Esophagus squamous epithelium (tissue), 5 donors: ENCODE measurements at places on chromosomes 13 and 19.

GRCh38 chr19:34306213-34306661 is 51.9 kb downstream of the GARRE1 start:
- DNase-seq: no peak

GRCh38 chr19:15101479-15102082 is 5.6 kb upstream of the SYDE1 start:
- no peak for DNase-seq

- DNase-seq: no peak
Measured at GRCh38 chr19:50975766-50976165, 6.4 kb upstream of the KLK6 start.

- DNase-seq: no peak
Measured at GRCh38 chr13:99829593-99830239, 141.9 kb downstream of the ZIC5 start.

DNA sequence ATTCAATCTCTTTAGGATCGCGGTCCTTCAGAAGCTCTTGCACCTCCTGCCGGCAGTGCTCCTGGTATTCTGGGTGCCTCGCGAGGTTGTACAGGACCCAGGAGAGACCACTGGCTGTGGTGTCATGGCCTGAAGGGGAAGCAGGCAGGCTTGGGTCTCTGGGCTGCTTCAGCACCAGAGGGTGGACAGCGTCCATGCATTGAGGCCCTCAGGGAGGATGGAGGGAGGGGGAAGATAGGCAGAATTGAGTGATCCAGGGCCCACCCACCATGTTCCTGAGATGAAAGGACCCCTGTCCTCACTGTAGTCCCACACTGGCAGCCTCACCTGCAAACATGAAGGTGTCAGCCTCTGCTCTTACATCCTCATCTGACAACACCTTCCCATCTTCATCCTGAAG is 17.9 kb upstream of the OR10H5 start:
- no peak for DNase-seq

- DNase-seq: no peak
Measured at GRCh38 chr13:37187621-37188020, 82.2 kb upstream of the CSNK1A1L start.

- no peak for DNase-seq
Measured at GRCh38 chr19:41863209-41863931, 3.3 kb downstream of the RPS19 start.

GRCh38 chr19:30640252-30640965 is 268.2 kb downstream of the ZNF536 start:
- no peak for DNase-seq

GRCh38 chr13:112602189-112602588 is 14.2 kb upstream of the TUBGCP3 start:
- DNase-seq: no peak

DNA sequence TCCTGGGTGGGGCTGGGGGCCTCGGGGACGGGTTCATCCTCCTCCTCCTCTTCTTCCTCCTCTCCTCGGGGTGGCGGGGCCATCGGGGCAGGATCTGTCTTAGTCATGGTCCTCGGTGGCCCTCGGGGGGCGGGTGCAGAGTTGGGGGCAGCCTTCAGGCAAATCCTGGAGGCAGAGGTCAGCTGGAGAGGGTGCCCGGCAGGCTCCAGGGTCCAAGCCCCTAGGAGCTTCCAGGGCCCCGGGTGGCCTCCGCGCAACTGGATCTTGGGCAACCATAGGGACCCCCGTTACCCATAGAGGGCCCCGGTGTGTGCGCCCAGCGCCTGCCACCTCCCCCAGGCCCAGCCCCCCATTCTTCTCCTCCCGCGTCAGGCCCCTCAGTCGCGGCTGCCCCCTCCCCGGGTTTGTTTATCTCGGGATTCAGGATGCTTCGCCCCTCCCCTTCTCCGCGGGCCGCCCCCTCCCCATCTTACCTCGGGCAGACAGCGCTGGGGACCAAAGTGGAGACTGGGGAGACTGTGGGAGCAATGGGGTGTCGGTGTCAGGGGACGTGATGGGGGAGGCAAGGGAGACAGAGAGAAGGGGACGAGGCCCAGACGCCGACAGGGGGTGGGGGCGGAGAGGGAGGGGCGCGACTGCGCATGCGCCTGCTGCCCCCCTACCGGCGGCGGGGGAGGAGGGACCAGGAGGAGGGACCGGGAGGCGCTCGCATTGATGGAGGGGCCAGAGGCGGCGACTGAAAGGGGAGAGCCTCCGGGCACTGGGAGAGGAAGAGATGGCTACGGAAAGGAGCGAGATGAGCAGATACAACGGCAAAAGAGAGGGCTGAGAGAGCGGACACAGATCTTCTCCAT is at the start of gene CLIP3:
TSS of gene CLIP3 (minus strand) at position 623 of the 854 bp plus-strand sequence. CDS start at position 107, 516 bp downstream.
- no peak for DNase-seq

GRCh38 chr13:33871207-33872004 is 53.5 kb downstream of the RFC3 start:
- DNase-seq: no peak
